ENCODE measurements at places on chromosomes 7 and 10.

DNA sequence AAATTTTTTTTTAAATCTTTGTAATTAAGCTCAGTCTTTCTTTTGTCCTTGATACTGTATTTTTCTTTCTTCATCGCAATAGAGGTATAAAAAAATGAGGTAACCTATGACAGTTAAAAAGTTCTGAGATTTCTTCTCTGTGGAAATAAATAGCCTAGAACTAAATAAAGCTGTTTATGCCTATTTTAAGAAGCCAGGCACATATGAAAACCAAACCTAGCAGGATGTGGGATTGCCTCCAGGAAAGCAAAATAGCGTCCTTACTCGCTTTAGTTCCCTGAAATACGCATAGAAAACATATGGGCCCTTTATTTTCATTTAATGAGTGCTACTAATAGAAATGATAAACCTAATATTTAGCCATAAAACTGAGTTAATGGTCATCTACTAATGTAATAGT, 6.6 kb downstream of the UBE2D1 start:
- DNase-seq = no peak

DNA sequence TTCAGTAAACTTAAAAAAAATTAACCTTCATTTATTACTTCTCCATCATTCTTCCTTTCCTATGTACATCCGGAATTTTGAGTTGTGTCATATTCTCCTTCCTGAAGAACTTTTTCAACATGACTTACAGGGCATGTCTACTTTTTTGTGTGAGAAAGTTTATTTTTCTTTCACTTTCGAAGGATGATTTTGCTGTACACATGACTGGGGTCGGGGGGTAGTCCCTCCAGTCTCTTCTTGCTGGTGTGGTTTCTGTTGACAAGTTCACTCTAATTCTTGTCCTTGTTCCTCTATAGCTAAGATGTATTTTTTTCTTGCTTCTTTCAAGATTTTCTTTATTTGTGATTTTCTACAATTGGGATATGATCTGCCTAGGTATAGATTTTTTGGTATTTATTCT, 55.8 kb downstream of the INPP5A start:
- DNase-seq = no peak

DNA sequence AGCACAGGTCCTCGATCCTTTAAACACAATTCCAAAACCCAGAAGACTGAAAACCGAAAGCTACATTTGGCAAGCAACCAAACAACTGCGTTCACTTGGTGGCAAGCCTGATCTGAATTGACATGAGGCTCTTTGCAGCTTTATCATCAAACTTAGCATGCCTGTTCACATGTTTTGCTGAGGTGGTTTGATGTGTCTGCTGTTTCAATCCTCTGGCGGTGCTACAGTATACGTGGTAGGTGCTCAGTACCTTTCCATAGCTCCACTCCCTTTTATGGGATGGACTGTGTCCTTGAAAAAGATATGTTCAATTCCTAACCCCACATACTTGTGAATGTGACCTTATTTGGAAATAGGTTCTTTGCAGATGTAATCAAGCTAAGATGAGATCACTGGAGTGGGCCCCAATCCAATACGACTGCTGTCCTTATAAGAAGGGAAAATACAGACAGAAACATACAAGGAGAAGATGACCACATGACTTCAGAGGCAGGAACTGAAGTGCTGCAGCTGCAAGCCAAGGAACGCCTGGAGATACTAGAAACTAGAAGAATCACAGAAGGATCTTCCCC, 33.4 kb downstream of the CCDC6 start:
- DNase-seq = peak; percentile 52

GRCh38 chr10:34087095-34087418, 728.0 kb downstream of the PARD3 start:
- DNase-seq = no peak

DNA sequence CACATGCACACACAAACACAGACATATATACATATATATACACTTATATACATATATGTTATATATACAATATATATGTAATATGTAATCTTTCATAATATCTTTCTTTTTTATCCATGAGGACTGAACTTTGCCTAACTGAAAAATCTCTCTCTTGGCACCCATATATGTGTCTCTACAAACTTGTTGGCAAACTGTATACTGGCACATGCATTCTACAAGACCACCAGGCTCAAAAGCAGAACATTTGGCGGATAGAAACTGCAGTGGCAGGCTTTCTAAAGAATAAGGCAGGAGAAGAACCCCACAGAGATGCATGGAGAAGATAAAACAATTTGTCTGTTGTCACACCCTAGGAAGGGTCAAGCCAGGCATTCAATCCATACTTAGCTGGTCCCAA, 165.3 kb downstream of the NRG3 start:
- DNase-seq = no peak

- DNase-seq = peak; percentile 41
Observed at GRCh38 chr10:105187243-105187642, 546.2 kb downstream of the SORCS3 start.

DNA sequence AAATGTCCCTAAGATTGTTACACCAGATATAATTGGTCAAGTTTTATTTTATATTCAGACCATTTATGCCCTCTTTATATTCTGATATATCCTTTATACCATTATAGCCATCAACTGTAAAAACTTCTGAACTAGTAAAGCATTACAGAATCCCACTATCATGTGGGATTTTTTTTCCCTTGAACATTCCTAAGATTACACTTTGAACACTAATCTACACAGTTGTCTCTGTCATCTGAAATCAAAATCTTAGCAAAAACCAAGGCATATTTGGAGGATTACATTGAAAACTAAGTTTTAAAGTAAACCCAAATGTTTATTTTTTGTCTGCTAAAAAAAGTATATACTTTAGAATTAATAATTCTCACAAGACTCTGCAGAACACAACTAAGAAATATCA, 116.2 kb upstream of the GPR22 start:
- no peak for DNase-seq

DNA sequence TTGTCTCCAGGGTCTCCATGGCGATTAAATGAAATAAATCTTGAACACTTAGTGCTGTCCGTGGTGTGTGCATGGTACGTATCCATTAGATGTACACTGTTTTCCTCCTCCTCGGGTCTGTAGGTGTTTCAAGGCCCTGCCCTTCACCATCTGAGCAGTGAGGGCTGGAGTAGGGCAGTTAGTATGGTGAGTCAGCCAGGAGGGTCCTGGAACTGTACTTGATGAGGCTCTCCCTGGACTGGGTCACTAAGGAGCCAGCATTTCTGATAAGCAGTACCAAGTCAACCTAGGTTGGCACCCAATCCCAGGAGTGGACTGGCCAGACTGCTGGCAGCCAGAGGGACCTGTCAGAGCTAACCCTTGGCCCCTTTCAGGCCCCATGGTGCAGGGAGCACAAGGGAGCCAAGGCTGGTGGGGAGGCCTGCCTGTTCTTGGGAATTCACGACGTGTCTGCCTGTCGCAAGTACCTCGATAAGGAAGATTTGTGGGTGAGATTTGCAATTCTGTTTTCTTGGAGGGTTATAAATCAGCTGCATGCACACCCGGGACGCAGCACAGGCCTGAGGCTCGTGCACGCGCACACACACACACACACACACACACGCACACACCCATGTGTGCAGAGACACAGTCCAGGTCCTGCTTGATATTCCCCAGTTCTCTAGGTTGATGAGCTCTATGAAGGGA, 114.2 kb downstream of the ZMIZ1 start:
- DNase-seq = no peak

GRCh38 chr7:93014410-93014809, 103.4 kb downstream of the SAMD9 start:
- DNase-seq = peak; percentile 25

GRCh38 chr10:131207176-131207575, 104.3 kb downstream of the TCERG1L start:
- no peak for DNase-seq

- no peak for DNase-seq
Observed at GRCh38 chr7:130180571-130181262, 24.5 kb downstream of the TMEM209 start.

DNA sequence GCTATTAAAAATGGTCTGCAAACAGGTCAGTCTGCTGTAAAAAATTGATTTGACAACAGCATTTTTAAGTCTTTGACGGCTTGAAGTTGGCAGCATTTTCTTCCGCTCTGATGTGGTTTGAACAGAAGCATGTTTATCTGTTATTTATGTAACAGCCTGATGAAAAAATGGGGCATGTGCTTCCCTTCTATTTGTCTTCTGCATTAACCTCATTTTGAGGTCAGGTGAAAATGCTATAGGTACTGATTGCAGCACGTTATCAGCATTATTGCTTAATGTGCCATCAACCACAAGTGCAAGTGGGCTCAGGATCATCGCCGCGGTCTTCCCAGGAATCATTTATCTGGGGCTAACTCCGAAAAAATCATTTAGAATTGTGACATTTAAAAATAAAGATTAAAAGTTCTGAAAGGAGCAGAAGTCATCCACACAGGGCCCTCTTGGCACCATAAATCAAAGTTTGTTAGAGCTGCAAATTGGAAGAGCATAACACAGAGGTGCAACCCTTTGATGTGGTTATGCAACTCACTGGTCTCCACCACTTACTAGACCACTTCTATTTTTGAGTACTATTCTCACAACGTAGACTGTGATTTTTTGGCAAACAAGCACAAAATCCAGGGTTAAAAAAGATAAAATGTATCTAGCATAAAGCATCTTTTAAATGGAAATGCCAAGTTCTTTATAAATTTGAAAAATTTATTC, 307.7 kb downstream of the MDFIC start:
- DNase-seq = no peak
